CD4-positive, alpha-beta T cell (primary cell): ENCODE measurements at places on chromosomes 7 and 10. TPM values are rescaled to one million over a fixed set of nuclear protein-coding genes. Genes with fewer than 3 reads are reported as not detected.

CFAP46 gene
- not detected for total RNA-seq

LIPM gene
- not detected for total RNA-seq

FKBP6 gene
- total RNA-seq: not detected

ARHGEF35 gene
- total RNA-seq: 2.0 TPM

CRCP gene
- 29.2 TPM for total RNA-seq

MMD2 gene
- total RNA-seq: not detected
